ENCODE measurements at places on chromosomes 1 and 21.

- DNase-seq, result no peak
These were observed 244.0 kb upstream of the DMRTA2 start for GRCh38 chr1:50667272-50667671.

DNA sequence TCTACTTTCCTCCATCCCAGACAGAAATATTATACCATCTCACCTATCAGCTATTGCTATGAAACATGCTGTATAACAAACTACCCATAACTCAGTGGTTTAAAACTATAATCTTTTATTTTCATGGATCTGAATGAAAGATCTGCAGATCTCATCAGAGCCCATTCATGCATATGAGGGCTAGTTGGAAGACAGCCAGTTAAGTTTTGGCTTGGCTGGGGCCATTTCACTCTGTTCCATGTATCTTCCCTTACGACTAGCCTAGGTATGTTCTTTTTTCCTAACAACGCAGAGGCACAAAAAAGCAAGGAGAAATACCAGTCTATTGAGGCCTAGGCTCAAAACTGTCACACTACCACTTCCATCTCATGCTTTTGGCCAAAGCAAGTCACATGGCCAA, 28.1 kb upstream of the RGS1 start:
- no peak for DNase-seq

DNA sequence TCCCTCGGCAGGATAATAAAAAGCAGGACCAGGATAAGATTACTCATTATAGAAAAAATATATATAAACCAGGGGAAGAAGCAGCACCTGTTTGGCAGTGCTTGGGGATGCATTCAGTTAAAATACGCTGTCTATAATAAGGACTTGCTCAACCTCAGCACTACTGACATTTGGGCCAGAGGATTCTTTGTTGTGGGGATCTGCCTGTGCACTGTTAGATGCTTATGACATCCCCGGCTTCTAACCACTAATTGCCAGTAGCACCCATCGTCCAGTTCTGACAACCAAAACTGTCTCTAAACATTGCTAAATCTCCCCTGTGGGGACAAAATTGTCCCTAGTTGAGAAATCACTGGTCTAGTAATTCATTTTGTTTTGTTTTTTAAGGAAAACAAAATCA, 242.1 kb downstream of the SLC45A1 start:
- DNase-seq, result no peak

GRCh38 chr1:155006601-155007101, 4.0 kb downstream of the ZBTB7B start:
- DNase-seq, result no peak

- DNase-seq, result no peak
These were observed 930 bp downstream of the ARHGEF10L start for GRCh38 chr1:17540255-17541001.

DNA sequence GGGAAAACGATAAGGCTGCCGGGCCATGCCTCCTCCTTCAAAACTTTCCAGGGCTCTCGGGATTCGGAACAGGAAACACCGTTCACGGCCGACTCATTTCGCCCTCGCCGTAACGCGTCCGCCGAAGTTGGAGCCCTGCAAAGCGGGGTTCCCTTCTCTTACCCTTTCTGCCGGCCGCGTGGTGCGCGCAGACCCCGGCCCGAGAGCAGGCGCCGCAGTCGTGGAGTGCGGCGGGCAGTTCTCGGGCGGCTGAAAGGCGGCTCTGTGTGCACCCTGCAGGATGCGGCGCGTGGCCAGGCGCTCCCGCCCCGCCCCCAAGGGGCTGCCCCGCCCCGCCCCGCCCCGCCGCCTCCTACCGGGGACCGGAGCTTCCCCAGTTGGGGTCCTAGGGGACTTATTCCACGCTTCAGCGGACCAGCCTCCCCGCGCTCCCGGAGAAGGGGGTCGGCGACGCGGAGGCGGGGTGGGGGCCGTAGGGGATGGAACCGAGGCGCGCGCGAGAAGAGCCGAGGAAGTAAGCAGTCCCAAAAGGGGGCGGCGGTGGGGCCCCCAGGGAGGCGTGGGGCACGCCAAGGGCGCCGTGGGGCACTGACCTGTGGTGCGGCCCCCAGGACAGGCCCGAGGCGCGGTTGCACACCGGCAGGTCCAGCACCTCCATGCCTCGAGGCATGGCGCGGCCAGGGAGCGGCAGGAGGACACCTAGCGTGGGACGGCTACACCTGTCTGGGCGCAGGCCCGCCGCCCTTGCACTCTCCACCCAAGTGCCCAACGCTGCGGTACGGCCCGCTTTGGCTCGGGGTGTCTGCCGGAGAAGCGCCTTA, at the start of gene MCOLN2:
Gene MCOLN2 (minus strand): TSS at position 268 of the 821 bp plus-strand sequence. CDS start 241 bp downstream, at position 27.
- DNase-seq, result peak; percentile 57

DNA sequence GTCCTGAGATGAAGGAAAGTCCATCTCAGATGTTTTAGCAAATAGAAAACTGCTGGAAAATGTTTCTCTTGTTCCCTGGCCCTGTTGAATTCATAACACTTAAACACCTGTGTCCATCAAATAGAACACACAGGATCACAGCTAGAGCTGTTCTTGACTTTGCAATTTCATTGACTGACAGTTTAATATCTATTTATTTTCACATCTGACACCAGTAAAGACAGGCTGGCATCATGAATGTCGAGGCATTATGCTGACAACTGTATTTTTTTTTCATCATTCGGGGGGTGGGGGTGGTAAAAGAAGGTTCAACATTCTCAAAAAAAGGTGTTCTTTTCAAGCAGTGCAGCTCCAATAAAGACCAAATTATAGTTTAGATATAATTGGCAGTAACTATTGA, 591.2 kb upstream of the PTBP2 start:
- DNase-seq, result no peak

- DNase-seq, result no peak
These were observed 7.3 kb upstream of the MIIP start for GRCh38 chr1:12011998-12012397.

GRCh38 chr1:159996653-159997052, 35.1 kb downstream of the PIGM start:
- DNase-seq, result no peak

Data from GM12892 (cell line).